Lower leg skin (tissue), 4 donors: ENCODE measurements at places on chromosomes 6 and 20.

DNA sequence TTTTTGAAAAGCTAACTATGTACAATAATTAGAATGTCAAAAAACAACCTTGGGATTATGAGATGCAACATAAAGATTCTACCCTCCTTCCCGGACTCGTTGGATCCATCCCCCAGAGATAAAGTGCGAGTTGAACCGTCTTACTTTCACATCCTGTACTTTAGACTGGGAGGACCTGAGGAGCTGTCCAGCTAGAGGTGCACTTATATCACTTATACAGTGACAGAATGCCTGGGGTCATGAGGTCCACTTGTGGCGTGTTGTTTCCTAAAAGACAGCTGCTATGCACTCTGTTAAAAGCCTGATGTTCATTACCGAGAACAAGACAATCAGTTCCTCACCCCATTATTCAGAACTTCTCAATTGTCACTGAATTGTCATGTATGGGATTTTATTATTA lies 2.1 kb downstream of the CDS2 start:
- no peak for DNase-seq

- no peak for DNase-seq
Observed at GRCh38 chr6:163893609-163894189, 479.2 kb downstream of the QKI start.

- DNase-seq, result no peak
Observed at GRCh38 chr6:125932451-125932795, 24.1 kb upstream of the HINT3 start.

DNA sequence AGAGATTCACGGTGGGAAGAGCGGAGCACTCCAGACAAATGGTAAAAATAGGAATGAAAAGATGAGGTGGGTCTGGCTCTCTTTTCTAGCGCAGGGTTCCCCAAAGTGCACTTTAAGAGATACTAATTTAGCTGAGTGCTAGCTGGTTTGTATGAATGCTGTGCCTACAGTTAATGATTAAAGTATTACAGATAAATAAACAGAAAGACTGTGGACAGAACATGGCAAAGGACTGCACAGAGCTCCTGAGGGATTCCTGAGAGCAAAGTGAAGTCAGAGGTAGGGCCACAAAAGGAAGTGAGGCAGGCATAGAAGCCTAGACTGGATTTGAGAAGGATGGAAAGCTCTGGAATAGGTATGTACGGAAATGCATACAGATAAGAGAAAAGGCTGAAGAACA lies 114.5 kb downstream of the INSM1 start:
- no peak for DNase-seq

- DNase-seq, result no peak
Observed at GRCh38 chr6:139602577-139602976, 228.1 kb upstream of the CITED2 start.

GRCh38 chr6:30600451-30600961 lies 16.5 kb downstream of the PPP1R10 start:
- no peak for DNase-seq

- no peak for DNase-seq
Observed at GRCh38 chr6:8982668-8983067, 547.3 kb upstream of the SLC35B3 start.

- DNase-seq, result peak; percentile 93
Observed at GRCh38 chr6:148144917-148145521, 197.6 kb upstream of the SASH1 start.

DNA sequence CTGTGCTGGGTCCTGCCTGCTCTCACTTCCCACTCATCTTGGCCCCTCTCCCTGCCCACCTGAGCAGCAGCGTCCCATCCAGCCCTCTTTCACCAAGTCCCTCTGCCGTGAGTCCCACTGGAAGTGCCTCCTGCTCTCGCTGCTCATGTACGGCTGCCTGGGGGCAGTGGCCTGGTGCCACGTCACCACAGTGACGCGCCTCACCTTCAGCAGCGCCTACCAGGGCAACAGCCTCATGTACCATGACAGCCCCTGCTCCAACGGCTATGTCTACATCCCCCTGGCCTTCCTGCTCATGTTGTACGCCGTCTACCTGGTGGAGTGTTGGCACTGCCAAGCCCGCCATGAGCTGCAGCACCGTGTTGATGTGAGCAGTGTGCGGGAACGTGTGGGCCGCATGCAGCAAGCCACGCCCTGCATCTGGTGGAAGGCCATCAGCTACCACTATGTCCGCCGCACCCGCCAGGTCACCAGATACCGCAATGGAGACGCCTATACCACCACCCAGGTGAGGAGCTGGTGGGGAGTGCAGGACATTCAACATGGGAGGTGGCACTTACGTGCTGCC lies 2.8 kb downstream of the TMEM151B start:
- DNase-seq, result no peak

GRCh38 chr20:63577317-63577894 lies 3.4 kb upstream of the HELZ2 start:
- no peak for DNase-seq

- DNase-seq, result no peak
Observed at GRCh38 chr6:95804847-95805541, 210.8 kb upstream of the FUT9 start.

- DNase-seq, result no peak
Observed at GRCh38 chr20:13341737-13342393, 120.8 kb downstream of the ISM1 start.

GRCh38 chr20:13533946-13534345 lies 104.8 kb downstream of the TASP1 start:
- DNase-seq, result no peak

GRCh38 chr6:11536795-11537194 lies 754 bp upstream of the TMEM170B start:
- no peak for DNase-seq

DNA sequence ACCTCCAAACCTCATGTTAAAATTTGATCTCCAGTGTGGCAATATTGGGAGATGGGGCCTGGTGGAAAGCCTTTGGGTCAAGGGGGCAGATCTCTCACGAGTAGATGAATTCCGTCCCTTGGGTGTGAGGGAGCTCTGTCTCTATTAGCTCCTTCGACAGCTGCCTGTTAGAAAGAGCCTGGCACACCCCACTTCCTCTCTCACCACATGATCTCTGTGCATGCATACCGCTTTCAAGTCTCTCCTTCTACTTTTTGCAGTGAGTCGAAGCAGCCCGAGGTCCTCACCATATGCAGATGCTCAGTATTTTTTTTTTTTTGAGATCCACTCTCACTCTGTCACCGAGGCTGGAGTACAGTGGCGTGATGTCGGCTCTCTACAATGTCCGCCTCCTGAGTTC lies 176.9 kb downstream of the SYNDIG1 start:
- DNase-seq, result no peak

DNA sequence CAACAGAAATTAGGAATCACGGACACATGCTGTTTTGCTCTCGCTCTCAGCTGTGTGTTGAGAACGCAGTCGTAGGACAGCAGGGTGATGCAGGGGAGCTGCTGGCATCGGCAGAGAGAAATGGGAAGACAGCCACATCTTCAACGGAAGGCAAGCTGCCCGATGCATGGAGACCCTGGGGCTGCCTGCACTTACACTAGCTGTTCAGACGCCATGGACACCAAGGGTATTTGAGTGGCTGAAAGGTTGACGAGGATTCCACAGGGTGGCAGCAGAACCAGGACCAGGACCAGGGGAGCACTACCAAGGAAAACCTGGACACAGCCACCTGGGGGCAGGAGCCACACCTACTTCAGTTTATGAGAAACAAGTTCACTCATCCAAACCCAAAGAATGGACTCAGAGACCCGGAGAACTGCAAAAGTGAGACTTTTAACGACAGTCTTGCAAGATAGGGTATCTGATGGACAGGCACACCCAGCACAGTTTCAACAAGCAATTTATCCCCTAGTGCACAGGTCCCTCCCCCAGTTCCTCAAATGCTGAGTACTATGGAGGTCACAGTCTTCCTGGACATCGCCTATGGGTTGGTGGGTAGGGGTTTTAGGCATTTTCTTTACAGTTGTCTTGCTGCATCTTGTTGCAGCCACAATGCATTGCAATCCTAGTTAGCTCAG lies 56.3 kb upstream of the ENTPD6 start:
- DNase-seq, result no peak

- DNase-seq, result no peak
Observed at GRCh38 chr20:63830841-63831588, at the start of gene ZBTB46. TSS of gene ZBTB46 (minus strand) at chr20:63831264. CDS start at chr20:63790757, 40,507 bp downstream.

GRCh38 chr6:3208098-3208774 lies 19.2 kb downstream of the TUBB2B start:
- DNase-seq, result peak; percentile 94

DNA sequence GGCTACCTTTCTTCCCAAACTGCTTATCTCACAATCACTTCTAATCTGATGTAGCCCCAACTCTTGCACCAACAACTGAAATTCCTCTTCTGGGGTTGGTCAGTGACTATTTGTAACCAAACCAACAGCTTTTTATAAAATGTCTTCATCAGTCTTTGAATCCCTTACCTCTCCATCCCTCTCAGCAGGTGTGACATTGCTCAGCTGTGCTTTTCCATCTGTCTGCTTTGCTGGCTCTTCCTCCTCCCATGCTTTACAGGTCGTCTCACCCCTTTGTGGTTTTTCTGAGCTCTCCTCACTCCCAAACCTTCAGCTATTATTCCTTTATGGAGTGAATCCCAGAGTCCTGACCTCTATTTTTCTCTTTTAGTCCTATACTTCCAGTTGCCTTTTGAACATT lies 5.9 kb downstream of the MAP7 start:
- DNase-seq, result no peak

- no peak for DNase-seq
Observed at GRCh38 chr6:52976591-52977035, 18.5 kb downstream of the GSTA4 start.

DNA sequence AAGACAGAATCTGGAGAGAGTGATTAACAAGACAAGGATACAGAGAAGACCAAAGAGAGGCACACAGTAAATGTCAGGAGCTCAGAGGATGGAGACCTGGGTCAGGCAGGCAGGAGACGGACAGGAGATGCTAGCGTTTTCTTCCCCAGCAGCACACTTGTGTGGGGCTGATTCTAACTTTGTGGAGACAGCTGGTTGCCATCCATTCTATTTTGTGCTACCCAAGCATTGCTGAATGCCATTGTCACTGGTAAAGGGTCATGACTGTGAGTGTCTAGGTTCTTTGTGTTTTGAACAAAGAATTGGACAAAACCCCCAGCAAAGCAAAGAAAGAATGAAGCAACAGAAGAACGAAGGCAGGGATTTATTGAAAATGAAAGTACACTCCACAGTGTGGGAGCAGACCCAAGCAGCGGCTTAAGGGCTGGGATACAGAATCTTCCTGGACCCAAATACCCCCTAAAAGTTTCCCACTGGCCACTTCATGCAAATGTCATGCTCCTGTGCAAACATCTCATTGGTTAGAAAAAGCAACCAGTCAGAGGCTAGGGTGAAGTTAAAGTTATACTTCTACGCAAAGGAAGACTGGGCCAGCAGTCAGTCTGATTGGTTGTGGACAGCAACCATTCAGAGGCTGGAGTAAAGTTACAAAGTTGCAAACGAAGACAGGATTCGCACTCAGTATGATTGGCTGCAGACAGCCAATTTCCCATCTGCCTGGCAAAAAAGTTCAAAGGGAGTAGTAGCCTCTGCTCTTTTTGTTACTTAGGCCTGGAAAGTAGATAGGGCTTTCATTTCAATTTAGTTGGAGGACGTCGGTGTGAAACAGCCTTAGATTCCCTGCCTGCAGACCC lies 17.5 kb downstream of the PTK7 start:
- peak; percentile 59 for DNase-seq

- DNase-seq, result no peak
Observed at GRCh38 chr6:141968632-141969031, 164.1 kb upstream of the GJE1 start.

DNA sequence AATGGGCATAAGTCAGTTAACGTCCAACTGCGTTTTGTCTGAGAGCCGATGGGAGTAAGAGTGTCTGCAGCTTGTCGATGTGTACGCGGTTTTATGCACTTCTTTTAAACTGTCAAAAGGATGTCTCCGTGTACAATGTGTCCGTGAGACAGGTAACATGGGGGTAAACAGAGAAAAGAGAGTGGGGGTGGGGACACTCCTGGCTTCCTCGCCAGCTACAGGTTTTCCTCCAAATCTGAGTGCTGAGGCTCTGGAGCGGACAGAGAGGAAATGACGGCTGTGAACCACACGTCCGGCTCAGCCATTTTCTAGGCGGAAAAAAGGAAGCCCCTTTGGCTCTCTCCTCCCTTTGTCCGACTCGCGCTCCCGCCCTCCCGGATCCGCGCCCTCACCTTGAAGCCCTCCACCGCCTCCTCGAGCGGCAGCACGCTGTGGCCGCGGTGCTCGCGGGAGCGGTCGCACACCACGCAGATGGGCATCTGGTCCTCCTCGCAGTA lies 916 bp downstream of the TRIM27 start:
- no peak for DNase-seq

- no peak for DNase-seq
Observed at GRCh38 chr6:89485320-89485719, 52.4 kb downstream of the ANKRD6 start.

- DNase-seq, result no peak
Observed at GRCh38 chr6:153170511-153170910, 39.4 kb upstream of the RGS17 start.

DNA sequence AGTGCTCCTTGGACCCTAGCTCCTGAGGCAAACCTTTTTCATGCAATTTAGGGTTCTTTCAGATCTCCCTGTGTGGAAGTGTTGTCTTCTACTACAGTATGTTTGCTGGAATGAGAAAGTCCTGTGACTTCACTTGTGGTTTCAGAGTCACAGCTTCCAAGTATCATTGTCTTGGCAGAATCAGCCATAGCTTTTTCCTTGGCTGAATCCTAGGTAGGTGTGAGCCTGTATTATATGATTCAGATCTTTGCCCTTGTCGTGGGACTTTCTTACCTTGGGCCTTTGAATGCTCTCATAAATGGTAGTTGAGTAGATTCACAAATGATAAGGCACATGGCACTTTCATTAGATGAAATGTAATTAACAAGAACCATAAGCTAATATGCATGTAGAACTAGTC lies 16.5 kb downstream of the CARMIL1 start:
- DNase-seq, result no peak

DNA sequence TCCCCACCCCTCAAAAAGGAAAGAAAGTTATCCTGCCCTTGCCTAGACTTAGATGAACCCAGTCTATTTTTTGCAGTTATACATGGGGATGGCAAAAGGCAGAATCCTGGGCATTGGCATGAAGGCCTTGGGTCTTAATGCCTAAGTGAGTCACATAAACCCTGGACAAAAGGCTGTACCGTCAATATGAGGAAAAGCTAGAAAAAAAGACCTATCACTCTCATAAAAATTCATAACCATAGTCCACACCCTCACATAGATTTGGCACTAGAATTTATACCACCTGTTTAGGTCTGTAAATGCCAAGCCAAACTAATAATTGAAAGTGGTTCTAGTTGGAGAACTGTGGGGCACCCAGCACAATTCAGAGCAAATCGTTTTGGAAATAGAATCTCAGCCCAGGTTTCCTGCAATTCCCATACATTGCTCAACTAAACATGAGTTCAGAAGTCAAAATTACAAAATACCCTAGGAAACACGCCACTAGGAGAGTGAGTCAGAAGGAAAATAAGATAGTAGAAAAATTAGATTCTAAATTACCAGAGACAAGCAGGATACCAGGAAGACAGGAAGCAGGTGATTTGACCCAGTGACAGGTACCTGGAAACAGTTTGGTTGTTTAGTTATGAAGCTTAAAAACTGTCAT lies 70.4 kb upstream of the FUCA2 start:
- DNase-seq, result no peak
